Activated CD8-positive, alpha-beta T cell treated with anti-CD3 and anti-CD28 coated beads for 36 hours (primary cell): ENCODE measurements at places on chromosomes 5 and 9.

DNA sequence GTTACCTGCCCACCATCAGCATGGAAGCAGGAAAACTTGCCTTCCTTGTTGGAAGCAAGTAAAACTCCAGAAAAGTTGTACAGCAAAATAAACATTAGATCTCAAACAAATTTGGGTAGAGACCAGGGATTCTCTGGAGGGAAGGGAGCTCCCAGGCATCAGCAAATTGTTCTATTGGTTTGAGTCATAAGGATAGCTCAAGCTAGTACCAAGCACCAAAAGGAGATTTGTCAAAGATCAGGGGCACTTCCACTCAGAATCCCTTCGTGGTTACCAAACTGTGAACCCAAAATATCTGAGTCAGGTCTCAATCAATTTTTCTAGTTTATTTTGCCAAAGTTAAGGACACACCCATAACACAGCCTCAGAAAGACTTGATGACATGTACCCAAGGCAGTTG lies 37.8 kb downstream of the DNAJB5 start:
- DNase-seq: no peak

DNA sequence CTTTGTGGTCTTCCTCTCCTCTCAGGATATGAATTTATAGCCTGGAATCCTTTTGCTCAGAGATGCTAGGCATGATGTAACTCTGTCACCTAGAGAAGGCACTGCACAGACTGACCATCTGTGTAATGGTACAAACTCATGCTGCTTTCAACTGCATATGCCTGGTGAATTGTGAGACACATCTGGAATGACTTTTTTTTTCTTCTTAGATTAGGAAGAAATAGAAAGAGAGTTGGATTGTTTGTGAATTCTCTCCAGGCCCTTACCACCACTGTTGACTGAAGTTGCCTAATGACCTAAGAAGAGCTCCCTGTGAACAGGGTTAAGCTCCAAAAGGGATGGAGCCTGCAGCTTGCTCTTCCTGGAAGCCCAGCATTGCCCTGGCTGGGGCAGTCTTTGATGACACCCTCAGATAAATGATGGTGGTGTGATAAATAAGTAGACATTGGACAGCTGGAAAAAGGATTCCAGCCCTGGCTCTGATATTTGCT lies 47.8 kb upstream of the TRIM32 start:
- DNase-seq: no peak

DNA sequence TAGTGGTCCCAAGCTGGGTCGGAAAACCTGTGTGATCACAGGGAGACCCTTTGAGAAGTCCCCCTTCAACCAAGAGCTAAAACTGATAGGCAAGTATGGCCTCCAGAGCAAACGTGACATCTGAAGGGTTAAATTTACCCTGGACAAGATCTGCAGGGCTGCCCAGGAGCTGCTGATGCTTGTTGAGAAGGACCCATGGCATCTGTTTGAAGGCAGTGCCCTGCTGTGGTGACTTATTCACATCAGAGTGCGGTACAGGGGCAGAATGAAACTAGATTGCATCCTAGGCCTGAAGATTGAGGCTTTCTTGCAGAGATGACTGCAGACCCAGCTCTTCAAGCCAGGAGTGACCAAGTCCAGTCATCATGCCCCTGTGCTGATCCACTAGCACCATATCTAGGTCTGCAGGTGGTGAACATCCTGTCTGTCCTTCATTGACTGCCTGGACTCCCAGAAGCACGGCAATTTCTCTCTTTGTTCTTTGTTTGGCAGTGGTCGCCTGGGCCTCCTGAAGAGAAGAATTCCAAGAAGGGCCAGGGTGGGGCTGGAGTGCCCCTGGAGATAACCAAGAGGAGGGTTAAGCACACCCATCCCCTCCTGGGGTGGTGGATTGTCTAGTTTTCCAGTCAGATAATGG lies 25.7 kb upstream of the CHD1 start:
- DNase-seq: no peak

GRCh38 chr5:76153271-76153670 lies 70.1 kb downstream of the SV2C start:
- no peak for DNase-seq

- no peak for DNase-seq
These were observed 104.7 kb downstream of the DROSHA start for GRCh38 chr5:31427013-31427723.
